Activated T-cell treated with anti-CD3 and anti-CD28 coated beads for 4 hours (primary cell): ENCODE measurements at places on chromosomes 7 and 10.

GRCh38 chr7:82172017-82172416, 271.6 kb downstream of the CACNA2D1 start:
- no peak for DNase-seq

DNA sequence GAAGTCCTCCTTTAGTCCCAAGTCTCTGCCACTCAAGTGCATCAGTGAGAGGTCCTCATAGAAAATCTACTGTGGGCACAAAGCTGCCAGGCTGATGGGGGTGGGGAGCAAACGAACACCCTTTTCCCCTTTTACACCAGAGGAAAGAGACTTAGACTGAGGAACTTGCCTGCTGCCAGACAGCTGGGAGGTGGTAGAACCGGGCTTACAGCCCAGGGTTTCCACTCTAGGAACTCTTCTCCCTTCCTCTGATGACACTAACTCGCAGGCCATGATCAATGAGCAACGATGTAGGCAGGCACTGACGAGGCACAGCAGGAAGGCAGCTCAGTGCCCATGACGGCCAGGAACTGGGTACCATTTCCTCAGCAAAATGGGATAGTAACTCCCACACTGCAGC, 11.0 kb upstream of the SH2D4B start:
- no peak for DNase-seq

DNA sequence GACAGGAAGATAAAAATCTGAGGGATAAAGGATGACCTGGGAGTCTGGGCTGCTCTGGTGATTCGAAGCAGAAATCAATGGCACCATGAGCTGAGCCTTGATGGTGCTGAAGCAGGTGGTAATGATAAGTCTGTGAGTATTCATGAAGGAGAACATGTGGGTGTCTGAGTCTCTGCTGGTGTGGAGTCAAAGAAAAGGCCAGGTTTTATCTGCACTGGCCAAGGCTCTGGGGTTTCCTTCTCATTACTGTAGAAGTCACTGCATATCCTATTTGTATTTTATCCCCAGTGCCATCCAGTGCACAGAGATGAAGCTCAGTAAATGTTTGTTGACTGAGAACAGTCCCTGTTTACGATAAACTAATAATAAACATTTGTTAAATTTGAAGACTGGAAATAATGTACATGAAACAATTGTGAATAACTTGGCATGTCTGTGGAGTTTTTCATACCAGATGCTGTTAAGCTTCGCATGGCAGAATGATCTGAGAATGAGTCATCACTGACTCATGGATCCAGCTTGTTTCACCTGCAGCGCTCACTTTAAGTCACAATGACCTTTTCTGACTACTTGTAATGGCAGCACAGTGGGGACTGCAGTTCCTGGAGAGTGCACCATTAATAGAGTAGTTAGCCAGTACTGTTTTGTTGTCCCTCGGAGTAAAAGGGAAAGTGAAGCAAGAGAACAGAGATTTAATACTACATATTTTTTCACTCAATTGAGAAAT, 538.5 kb downstream of the HTR7 start:
- DNase-seq: no peak

DNA sequence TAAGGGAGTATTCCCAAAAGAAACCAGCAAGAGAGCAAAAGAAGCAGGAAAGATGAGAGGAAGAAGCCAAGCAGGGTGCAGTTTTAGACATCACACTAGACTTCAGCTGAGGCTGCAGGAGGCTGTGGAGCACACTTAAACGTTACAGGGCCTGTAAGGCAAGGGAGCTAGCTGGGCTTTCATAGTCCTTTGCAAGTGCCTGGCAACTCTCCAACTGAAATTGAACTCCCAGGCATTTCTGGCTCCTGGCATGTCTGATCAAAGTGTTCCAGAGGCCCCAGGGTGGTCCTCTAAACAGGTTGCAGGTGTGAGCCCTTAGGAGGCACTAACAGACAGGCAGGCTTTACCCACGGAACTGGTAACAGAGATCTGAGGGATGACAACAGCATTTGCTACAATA, 750.2 kb downstream of the XPNPEP1 start:
- DNase-seq: no peak

DNA sequence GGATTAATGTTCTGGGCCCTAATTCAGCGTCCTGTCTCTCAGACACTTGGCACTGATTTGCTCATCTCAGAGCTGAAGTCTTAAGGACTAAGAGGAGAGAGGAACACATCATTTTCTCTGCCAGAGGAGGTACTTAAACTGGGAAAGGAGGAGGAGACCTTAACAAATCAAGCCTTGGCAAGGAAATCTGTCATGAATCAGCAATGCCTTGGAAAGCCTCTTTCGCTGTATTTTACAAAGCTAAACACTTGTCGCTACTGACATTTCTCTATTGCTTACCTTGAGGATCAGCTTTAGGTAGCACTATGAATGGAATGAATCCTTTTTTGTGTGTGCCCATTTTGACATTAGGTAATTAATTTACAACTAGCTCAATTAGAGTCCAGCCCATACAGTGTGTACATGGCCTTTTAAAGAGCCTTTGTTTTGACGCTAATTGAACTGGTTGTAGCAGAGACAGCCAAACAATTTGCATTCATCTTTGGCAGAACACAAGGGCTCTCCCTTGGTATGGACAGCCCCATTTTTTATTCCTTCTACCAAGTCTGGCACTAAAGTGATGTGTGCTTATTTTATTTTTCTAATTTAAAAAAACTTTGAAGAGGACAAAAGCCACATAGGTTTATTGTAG, 37.4 kb downstream of the AUTS2 start:
- no peak for DNase-seq

GRCh38 chr10:70493660-70494234, 15.2 kb downstream of the PALD1 start:
- no peak for DNase-seq

GRCh38 chr7:129634361-129635034, 23.0 kb downstream of the NRF1 start:
- no peak for DNase-seq

DNA sequence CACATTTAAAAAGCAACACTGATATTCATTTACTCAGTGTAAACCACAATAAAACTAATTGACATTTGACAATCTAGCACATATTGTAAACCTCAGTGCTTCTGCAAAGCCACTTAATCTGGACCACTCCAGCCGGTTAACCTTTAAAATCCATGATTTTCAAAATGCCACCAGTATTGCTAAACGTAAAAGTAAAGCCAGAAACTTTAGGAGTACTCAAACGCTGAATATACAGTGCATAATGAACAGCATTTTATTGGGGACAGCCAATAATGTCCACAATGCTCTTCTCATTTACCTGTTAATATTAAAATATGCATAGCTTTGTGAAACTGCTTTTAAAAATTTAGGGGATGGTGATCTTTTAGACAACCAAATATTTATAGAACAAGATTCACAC, 10.8 kb downstream of the HNRNPA2B1 start:
- no peak for DNase-seq

GRCh38 chr7:101782896-101783295, 34.5 kb upstream of the CUX1 start:
- DNase-seq: no peak

- DNase-seq: no peak
These were observed 65.5 kb downstream of the ATAD1 start for GRCh38 chr10:87752566-87752965.
